SJSA1 (cell line): ENCODE measurements at places on chromosomes 3 and 15. TPM values are rescaled to one million over a fixed set of nuclear protein-coding genes. Genes with fewer than 3 reads are reported as not detected.

- peaks cover 7% of the 10 kb centered on the region for H3K36me3 ChIP-seq
- no peaks in the 10 kb centered on the region for H3K27me3 ChIP-seq
- no peak overlapping the region; the same call in 1 of the 2 replicates for H3K4me3 ChIP-seq
- H3K4me1 ChIP-seq, result peaks cover 27% of the 10 kb centered on the region
- DNase-seq, result no peak
- H3K27ac ChIP-seq, result peak overlapping the region; percentile 64
These were observed 2.3 kb downstream of the PEAK1 start for GRCh38 chr15:77417602-77418001.

GRCh38 chr3:159151130-159151529 is 349.3 kb downstream of the MFSD1 start:
- no peaks in the 10 kb centered on the region; the same call in 1 of the 2 replicates for H3K27me3 ChIP-seq
- DNase-seq, result no peak
- H3K36me3 ChIP-seq, result no peaks in the 10 kb centered on the region

GRCh38 chr3:177329854-177330253 is 132.6 kb upstream of the TBL1XR1 start:
- no peak for DNase-seq
- H3K27me3 ChIP-seq, result no peaks in the 10 kb centered on the region
- H3K36me3 ChIP-seq, result no peaks in the 10 kb centered on the region
- H3K27ac ChIP-seq, result no peak overlapping the region
- no peak overlapping the region for H3K4me3 ChIP-seq

DNA sequence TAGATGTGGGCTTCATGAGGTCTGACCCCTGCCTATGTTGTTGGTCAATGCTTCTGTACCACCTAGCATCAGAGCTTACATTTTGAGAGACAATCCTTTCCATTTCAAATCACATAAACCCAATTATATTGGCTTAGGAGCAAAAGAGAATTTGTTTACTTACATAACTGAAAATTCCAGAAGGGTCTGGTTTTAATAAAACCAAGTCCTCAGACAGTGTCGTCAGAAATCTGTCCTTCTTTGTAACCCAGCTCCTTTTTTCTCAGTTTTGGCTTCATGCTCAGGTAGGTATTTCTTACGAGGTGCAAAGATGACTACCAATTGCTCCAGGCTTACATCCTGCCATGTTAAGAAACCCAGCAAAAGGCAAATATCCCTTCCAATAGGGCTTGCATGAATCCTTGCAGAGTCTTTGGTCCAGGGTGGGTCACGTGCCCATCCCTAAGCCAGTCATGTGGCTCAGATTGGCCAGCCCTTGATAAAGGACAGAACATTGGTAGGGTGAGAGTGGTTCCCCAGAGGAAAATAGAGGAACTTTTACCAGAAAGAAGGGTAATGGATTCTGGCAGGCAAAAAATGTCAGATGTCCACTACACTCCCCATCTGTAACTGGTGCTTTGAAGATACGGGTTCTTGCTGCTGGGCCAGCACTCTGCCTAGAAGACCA is 50.2 kb upstream of the VILL start:
- DNase-seq, result no peak
- H3K4me3 ChIP-seq, result no peak overlapping the region
- no peaks in the 10 kb centered on the region for H3K36me3 ChIP-seq
- H3K4me1 ChIP-seq, result peaks cover 83% of the 10 kb centered on the region

GRCh38 chr3:38711321-38711720 is 61.8 kb upstream of the SCN5A start:
- no peak for DNase-seq
- no peak overlapping the region for H3K27ac ChIP-seq
- H3K27me3 ChIP-seq, result no peaks in the 10 kb centered on the region; the same call in 1 of the 2 replicates

- H3K27me3 ChIP-seq, result no peaks in the 10 kb centered on the region
- no peaks in the 10 kb centered on the region for H3K4me1 ChIP-seq
- no peak overlapping the region for H3K4me3 ChIP-seq
- DNase-seq, result no peak
These were observed 1233.9 kb upstream of the ALCAM start for GRCh38 chr3:104132566-104133403.

DNA sequence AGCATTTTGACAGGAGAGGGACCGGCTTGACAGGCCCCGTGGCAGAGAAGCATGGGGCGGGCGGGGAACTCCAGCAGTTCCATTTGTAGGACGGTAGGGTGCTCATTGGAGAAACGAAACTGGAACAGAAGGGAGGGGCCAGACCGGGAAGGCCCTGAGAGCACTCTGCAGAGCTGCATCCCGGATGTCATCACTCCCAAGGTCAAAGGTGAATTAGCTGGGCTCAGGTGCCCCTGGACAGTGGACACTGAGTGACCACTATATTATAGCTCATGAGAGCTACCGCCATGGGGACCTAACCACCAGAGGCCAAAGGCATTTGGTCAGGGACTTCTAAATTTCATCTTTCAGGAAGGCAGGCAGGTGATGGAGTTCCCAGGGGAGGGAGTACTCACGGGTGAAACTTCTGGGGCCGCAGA is 7.3 kb downstream of the CSRNP1 start:
- peaks cover 53% of the 10 kb centered on the region for H3K4me1 ChIP-seq
- no peak for DNase-seq
- H3K27ac ChIP-seq, result peak overlapping the region; percentile 75
- peaks cover 54% of the 10 kb centered on the region for H3K36me3 ChIP-seq
- H3K4me3 ChIP-seq, result no peak overlapping the region
- no peaks in the 10 kb centered on the region for H3K27me3 ChIP-seq

DNA sequence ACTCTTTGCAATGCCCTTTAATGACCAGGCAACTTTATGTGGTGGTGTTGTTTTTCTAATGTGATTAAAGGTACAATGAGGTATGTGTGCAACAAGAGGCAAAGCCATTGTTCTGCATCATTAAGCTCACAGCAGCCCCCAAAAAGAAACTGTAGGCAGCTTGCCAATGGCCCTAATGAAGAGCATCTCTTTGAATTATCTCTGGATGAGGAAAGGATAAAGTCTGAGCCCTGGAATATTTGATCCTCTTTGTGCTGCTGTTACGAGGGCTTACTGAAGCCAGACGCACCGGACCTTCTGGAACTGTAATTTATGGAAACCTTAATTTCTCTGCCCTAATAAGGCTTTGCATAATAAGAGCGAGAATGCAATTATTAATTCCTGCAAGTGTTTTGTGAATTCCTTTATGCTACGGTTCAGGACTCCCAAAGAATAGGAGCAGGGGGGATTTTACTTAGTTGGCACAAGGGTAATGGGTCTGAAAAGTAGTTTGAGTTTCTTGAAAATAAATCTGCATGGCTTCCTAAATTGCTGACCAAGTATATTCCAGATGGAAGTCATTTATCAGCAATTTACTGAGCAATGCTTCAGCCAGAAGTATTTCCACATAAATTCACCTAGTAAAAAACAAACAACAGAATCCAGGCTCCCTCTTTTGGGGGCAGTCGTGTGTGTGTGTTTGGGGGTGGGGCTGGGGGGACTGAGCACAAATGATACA is 193.4 kb downstream of the PDZRN3 start:
- H3K36me3 ChIP-seq, result no peaks in the 10 kb centered on the region
- no peaks in the 10 kb centered on the region for H3K4me1 ChIP-seq
- no peak overlapping the region for H3K4me3 ChIP-seq
- no peak for DNase-seq

DNA sequence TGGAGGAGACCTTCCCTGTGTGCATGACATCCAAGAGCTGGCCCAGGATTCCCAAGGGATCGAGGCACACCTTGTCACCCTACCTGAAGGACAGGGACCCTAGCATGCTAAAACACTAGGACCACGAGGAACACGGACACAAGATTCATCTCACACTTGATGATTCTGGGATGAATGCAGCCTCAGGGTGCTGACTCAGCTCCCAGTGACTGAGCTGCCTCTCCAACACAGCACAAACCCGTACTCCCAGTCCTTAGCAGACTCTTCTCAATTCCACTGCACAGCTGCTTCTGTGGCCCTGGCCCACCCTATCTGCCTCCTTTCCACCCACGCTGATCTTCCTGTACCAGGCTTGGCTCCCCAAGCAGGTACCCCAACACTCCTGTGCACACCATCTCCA is 9.1 kb upstream of the OXTR start:
- H3K27ac ChIP-seq, result no peak overlapping the region
- H3K4me1 ChIP-seq, result peaks cover 14% of the 10 kb centered on the region
- DNase-seq, result no peak
- no peak overlapping the region for H3K4me3 ChIP-seq
- no peaks in the 10 kb centered on the region for H3K27me3 ChIP-seq
- no peaks in the 10 kb centered on the region for H3K36me3 ChIP-seq

DNA sequence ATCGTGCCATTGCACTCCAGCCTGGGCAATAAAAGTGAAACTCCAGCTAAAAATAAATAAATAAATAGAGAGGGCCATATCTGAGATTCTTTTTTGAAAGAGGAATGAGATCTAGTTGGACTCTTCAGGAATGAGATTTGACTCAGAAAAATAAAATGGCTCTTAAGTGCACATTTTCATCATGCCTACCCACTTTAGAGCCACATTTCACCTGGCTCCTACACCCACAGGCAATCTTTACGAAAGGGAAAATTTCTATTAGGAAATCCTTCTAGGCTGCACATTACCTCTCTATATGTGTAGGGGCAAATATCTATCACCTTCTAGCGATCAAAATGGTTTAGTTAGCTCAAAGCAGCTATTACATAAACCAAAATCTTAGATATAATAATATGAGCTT is 16.9 kb upstream of the NLGN1 start:
- H3K27me3 ChIP-seq, result no peaks in the 10 kb centered on the region
- no peak overlapping the region for H3K27ac ChIP-seq
- no peaks in the 10 kb centered on the region for H3K4me1 ChIP-seq

DNA sequence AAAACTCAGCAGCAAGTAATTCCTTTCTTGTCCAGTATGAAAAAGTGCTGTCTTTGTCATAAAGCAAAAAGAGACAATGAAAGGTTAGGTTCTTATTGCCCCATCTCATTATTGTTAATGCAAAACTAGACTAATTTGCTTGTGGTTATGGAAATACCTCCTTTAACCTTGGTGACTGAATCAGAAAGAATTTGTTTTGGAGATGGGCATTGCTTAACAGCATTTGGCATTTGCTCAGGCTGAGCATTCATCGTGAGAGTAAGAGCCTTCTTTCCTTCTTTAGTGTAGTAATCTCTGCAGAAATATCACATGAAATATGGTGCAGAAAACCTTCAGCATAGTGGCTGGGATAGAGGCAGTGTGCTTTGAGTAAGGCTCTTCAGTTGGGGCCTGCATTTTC is 103.1 kb downstream of the CNTN6 start:
- no peak overlapping the region for H3K4me3 ChIP-seq
- H3K4me1 ChIP-seq, result no peaks in the 10 kb centered on the region
- no peak for DNase-seq
- no peaks in the 10 kb centered on the region for H3K36me3 ChIP-seq

- no peaks in the 10 kb centered on the region for H3K27me3 ChIP-seq
- no peaks in the 10 kb centered on the region for H3K36me3 ChIP-seq
- no peak for DNase-seq
- no peak overlapping the region for H3K27ac ChIP-seq
These were observed 4.6 kb downstream of the ERICH6 start for GRCh38 chr3:150699068-150699639.

DNA sequence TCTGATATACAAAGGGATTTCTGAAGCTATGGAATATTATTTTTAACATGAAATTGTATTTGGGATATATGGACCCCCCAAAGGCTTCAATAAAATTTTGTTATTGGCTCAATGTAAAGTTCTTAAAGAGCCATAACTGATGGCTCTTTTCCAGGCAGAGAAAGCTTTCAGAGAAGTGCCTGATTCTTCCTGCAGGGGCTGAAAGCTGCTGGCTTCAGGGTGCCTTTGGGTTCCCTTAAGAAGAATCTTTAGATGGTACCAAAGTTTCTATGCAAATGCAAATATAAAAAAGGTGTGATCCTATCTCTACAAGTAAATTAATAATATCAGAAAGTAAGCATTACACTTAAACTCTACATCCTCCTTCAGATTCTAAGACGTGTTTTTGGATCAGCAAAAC is 72.6 kb downstream of the NR2F2 start:
- no peak overlapping the region for H3K4me3 ChIP-seq
- no peaks in the 10 kb centered on the region for H3K4me1 ChIP-seq
- H3K27ac ChIP-seq, result no peak overlapping the region

Gene NANOGP8
- total RNA-seq, result not detected in 2 replicates

Gene PPM1L
- 0.03 and 0.24 TPM in 2 replicates for total RNA-seq

Gene FSTL1
- total RNA-seq, result 1,346 and 1,532 TPM in 2 replicates

Gene DUOXA2
- not detected in 2 replicates for total RNA-seq

Gene SCAANT1
- total RNA-seq, result not detected in 2 replicates

Gene KLHL40
- not detected in 2 replicates for total RNA-seq

Gene GOLGA8T
- total RNA-seq, result 0.32 TPM in 1 of 2 replicates, not detected in the other

Gene CYB561D2
- total RNA-seq, result 13.7 and 14.3 TPM in 2 replicates

Gene IL17RB
- not detected in 2 replicates for total RNA-seq
